ENCODE measurements at places on chromosomes 1 and 21. TPM values are rescaled to one million over a fixed set of nuclear protein-coding genes. Genes with fewer than 3 reads are reported as not detected.
A peak's percentile ranks its signal among the peaks of the same experiment; 100 is the strongest.

GRCh38 chr1:19007491-19008441 is 51.3 kb upstream of the IFFO2 start:
- DNase-seq = no peak

DNA sequence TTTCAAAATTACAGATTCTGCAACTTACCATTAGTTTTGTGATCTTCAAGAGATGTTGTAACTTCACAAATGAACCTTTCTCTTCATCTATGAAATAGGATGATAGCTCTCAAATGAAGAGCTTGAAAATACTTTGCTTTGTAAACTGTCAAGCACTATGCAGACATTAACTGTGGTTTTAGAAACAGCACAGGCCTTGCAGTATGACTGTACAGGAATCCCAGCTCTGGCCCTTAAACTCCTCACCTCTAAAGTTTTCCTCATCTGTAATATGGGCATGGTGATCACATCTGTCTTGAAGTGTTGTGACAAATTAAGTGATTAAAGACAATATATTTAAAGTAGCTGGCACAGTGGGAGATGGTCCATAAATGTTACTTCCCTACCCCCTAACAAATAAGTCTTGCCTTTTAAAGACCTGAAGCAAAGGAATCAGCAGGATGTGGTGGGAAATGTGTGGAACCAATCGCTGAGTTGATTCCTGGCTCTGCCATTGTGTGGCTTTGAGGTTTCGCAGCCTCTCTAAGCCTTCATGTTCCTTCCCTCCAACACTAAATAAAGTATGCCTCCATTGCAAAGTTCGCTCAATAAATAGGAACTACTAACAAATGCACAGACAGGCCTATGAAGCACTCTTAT is 5.5 kb upstream of the PTP4A2 start:
- DNase-seq = no peak

The LCE2A gene
- not detected for total RNA-seq

- DNase-seq = no peak
Observed at GRCh38 chr1:79530476-79530875, 523.9 kb upstream of the ADGRL4 start.

The CRNN gene
- total RNA-seq = not detected

DNA sequence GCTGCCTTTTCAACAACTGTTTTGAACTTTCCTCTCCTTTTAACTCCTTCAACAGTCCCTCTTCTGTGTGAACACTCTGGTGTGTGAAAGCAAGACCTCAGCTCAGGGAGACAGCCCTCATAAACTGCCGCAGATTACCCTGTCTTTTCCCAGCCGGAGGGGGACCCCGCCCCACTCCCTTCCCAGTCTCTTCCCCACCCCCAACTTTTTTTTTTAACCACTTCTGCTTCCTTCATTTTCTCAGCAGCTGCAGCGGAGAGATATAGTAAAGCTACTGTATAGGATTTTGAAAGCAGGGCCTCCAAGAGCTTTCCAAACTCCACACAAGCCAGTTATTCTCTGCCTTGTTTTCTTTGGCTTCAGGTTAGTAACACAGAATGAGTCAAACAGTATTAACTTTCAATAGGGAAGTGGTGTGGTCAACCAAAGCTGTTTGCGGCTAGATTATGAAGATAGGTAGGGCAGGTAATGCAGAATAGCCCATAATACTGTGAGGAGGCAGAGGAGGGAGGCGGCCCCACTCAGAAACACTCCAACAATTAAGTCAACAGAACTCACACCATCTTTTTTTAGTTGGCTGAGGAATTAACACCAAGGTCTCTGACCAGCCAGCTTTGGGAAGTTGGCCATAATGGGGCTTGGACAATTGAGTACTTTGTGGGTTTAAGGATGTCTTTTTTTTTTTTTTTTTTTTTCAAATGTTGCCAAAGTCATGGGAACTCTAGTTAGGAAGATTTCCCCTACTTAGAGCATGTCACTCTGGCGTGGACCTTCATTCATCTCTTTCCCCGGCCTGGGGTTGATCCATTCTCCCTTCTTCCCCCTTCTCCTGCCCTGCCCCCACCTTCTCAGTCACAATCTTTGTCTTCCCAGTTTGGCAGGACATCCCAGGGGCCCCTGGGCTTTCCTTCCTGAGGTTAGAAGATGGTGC is 177.0 kb downstream of the CLIC6 start:
- DNase-seq = no peak

The SPATA46 gene
- not detected for total RNA-seq

- DNase-seq = no peak
Observed at GRCh38 chr1:245598524-245599305, 443.9 kb downstream of the KIF26B start.

The GDAP2 gene
- total RNA-seq = 26.0 TPM

- DNase-seq = no peak
Observed at GRCh38 chr21:18384771-18385170, 18.8 kb downstream of the TMPRSS15 start.

GRCh38 chr1:175118375-175119367 is 51.0 kb downstream of the TNN start:
- no peak for DNase-seq

DNA sequence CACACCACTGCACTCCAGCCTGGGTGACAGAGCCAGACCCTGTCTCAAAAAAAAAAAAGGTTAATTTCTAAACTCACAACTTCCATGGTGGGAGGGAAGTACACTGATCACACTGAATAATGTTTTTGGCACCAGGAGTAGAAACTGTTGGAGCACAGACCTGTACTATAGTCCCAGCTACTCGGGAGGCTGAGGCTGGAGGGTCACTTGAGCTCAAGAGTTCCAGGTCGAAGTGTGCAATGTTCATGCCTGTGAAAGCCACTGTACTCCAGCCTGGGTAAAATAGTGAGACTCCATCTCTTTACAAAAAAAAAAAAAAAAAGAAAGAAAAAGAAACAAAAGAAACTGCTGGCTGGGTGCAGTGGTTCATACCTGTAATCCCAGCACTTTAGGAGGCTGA is 35.3 kb downstream of the TMEM50B start:
- no peak for DNase-seq

- no peak for DNase-seq
Observed at GRCh38 chr1:45892068-45892785, 88.8 kb downstream of the MAST2 start.

- no peak for DNase-seq
Observed at GRCh38 chr1:67134695-67135094, at the start of gene C1orf141. C1orf141 (minus strand) TSS chr1:67134970; CDS start chr1:67127240, 7,730 bp downstream.

DNA sequence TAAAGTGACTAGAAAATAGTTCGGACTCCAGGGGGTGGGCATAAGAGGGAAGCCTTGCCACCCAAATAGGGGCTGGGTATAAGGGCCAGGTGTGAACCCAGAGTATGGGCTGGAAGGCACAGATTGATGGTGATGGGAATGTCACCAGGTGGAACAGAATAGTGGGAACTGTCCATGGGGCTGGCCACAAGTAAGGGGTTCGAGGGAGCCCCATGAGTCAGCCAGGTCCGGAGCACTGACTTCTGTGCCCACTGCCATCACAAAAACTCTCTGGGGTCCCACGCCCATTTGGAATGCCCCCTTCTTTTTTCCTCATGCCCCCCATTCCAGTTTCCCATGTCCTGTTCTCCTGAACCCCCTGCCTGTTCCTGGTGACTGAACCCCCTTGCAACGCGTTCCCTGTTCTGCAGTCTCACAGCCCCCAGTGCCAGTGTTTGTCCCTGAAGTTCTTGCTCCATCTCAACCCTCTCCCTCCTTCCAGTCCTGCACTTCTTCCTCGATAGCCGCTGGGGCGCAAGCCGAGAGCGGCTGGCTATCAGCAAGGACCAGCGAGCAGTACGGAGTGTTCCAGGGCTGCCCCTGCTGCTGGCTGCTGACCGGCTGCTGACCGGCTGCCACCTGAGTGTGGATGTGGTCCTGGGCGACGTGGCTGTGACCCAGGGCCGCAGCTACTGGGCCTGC is 7.9 kb downstream of the TRIM46 start:
- DNase-seq = no peak

GRCh38 chr1:228697207-228698016 is 37.9 kb upstream of the RHOU start:
- no peak for DNase-seq

GRCh38 chr1:24074817-24075589 is 36.9 kb downstream of the MYOM3 start:
- no peak for DNase-seq

GRCh38 chr1:204080163-204080903 is 7.4 kb downstream of the SOX13 start:
- DNase-seq = no peak

DNA sequence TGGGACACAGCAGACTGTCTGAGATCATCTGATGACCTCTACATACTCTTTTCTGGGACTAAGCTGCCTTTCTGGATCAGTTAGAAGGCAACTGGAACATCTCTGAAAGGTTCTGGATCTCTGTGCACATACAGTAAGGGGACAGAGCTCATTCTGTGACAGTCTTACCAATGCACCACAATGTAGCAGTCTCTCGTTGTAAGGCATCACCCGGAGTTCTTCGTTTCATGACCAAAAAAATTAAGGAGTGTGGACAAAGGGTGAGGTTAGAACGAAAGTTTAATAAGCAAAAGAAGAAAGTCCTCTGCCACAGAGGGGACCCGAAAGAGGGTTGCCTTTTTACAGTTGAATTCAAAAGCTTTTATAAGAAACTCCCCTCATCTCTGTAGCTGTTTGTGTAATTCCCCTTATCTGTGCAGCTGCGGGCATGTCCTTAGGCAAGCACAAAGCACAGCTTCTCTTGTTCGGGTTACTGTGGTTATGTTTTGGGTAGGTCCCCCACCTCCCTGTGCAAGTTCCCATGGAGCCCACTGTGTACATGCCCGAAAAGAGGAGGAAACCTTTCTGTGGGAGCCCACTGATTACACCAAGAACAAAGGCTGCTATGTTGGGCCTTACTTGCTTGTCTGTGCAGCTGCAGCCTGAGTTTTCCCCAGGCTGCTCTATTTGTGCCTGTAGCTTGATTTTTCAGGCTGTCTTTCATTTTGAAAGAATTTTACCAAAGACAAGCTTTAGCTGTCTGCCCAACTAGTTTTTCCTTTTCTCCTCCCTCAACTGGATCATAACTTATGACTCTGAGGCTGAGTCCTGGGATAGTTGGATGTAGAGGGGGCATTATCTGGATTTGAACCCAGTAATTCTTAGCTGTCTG is 53.1 kb upstream of the CACNA1E start:
- no peak for DNase-seq

The PRPF38A gene
- 87.1 TPM for total RNA-seq

- DNase-seq = no peak
Observed at GRCh38 chr1:227255086-227255732, 63.1 kb downstream of the CDC42BPA start.

- peak; percentile 68 for DNase-seq
Observed at GRCh38 chr1:153566414-153567371, 1.0 kb upstream of the S100A2 start.

- no peak for DNase-seq
Observed at GRCh38 chr1:214993419-214993818, 89.1 kb upstream of the KCNK2 start.

DNA sequence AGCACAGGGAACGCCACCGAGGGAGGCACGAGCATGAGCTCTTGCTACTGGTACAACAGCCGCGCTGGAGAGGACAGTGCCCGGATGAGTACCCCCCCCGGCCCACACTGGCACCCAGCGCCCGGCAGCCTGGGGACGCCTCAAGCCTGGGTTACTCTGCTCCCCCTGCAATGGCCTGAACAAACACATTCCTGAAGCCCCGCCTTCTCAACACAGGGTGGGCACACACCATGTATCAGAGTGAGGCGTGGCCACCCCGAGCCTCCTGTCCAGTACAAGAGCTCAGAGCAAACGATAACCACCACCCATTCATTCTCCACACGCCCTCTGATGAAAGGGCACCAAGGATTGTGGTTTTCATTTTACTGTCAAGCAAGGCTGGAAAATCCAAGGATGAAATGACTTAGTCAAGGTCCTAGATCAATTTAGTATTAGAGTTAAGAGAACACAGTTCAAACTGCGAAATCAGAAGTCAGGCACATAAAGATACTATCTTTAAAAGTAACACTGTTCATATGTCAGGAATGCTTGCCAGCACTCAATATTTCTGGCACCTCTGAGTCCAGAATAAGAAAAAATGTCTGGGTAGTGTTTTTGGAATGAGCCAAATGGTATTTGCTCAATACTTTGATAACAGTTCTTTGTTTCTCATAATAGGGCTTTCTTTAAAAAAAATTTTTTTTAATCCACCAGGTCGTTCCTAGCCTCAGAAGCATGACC is 22.0 kb downstream of the UBE2G2 start:
- DNase-seq = no peak

DNA sequence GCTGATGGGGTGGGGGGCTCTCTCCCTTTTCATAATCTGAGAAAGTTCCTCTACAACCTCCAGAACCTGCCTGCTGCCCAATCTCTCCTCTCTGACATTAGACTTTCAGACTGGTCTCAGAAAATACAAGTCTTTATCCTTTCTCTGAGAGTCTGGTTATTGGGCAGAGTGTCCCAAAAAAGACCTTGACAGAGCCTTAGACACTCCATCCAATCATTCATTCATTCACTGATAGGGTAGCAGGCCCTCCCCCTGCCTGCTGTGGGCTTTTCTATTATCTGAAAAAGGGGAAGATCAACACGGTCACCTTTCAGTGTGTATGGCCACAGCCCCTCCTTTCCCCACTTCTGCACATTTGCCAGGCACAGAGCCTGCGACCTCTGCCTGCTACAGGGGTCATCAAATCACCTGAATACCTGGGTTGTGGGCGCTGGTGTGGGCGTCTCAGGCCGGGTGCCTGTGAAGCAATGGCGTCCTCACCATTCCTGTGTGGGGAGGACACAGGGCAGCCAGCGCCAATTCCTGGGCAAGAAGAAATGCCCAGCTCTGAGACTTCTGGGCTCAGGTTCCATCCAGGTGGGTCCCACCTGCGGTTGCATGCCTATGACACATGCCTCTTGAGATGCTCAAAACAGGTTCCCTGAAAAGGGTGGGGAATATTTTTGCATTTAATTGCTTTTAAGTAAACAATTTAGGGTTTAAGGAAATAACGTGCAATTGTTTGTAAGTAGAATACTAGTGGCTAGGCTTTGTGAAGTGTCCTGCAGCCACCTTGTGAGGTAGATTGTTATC is 52.8 kb downstream of the ELK4 start:
- DNase-seq = no peak

- no peak for DNase-seq
Observed at GRCh38 chr21:15729346-15729673, 472 bp upstream of the USP25 start.

The KCNK1 gene
- not detected for total RNA-seq

GRCh38 chr21:20270365-20271055 is 727.7 kb upstream of the NCAM2 start:
- DNase-seq = no peak

The CDK18 gene
- total RNA-seq = 9.9 TPM

- no peak for DNase-seq
Observed at GRCh38 chr21:42037516-42037915, 27.4 kb upstream of the ZBTB21 start.

DNA sequence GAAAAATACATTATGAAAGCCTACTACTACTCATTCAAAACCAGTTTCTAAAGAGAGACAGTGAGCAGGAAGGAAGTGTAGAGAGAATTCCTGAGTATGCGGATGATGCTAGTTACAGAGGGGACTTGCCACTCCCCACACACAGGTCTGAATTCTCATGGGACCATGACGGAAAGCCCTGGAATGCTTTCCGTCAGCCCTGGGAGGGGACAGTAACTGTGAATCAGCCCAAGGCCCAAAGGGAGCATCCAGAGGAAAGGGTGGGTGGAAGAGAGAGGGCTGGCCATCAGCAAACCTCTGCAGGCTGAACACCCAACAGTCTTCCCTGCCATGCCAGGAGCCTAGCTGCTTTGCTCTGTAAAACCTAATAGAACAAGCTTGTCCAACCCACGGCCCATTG is 36.4 kb downstream of the RCSD1 start:
- no peak for DNase-seq
